ENCODE measurements at places on chromosomes 4 and X.

DNA sequence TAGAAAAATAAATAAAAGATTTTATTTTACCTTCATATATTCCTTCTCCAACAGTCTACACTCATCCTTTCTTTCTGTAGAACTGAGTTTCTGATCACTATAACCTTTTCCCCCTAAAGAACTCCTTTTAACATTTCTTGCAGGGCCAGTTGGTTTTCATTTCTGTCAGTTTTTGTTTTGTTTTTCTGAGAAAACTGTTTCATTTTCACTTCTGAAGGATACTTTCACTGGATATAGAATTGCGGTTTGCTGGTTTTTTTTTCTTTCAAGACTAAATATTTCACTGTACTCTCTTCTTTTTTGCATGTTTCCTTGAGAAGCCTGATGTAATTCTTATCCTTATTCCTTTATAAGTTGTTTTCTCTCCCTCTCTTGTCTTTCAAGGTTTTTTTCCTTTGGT lies 90.4 kb upstream of the EOLA2 start:
- DNase-seq: no peak

DNA sequence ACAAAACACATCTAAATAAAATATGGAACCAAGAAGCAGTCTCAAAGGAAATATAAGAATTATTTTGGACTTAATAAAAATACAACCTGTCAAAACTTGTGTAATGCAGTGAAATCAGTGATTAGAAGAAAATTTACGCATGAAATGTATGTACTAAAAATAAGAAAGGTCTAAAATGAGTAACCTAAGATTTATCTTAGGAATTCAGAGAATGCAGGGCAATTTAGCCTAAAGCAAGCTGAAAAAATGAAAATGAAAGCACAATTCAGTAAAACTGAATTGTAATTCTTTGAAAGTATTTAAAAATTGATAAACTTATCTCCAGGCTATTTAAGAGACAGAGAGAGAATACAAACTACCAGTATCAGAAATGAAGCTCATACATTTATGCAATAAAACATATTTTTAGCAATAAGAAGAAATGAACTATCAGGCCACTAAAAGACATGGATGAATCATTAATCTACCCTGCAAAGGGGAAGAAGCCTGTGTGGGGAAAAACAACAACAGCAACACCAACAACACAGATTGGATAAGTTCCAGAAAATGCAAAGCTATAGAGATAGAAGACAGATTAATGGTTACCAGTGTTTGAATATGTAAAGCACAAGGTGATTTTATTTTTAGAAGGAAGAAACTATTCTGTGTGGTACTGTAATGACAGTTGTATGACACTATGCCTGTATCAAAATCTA lies 442.0 kb upstream of the ADGRL3 start:
- no peak for DNase-seq

DNA sequence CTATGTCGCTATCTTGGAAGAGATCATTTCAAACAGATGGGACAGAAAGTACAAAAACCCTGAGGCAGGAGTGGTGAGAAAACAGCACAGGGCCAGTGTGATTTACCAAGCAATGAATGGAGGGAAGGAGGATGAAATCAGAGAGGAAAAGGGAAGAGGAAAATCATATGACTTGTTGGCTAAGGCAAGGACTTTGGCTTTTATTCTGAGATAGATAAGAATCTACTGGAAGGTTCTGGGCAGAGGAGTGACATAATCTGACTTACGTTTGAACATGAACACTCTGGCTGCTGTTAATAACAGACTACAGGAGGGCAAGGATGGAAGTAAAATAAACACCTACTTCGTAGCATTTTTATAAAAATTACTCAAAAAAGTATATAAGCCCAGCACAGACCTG lies 207.8 kb upstream of the SLC7A11 start:
- no peak for DNase-seq

DNA sequence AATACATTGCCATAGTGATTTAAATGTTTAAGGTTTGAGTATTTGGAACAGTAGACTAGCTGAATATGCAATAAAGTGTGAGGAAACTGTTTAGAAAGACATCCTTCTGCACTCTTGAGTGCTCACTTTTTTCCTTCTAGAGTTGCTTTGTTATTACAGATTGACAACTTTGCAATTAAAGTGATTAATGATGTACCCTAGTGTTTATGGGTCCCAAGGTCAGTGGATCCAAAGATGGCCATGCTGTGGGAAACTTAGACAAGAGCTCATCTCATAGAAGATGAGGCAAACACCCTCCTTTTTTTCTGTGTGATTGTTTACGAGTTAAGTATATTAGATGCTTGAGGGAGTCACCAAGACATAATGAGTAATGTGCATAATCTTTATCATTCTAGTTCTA lies 118.8 kb downstream of the PDLIM5 start:
- DNase-seq: no peak

- peak; percentile 26 for DNase-seq
Measured at GRCh38 chr4:2416564-2417225, 1.8 kb downstream of the ZFYVE28 start.

- DNase-seq: no peak
Measured at GRCh38 chr4:56870946-56871345, 36.8 kb upstream of the REST start.

DNA sequence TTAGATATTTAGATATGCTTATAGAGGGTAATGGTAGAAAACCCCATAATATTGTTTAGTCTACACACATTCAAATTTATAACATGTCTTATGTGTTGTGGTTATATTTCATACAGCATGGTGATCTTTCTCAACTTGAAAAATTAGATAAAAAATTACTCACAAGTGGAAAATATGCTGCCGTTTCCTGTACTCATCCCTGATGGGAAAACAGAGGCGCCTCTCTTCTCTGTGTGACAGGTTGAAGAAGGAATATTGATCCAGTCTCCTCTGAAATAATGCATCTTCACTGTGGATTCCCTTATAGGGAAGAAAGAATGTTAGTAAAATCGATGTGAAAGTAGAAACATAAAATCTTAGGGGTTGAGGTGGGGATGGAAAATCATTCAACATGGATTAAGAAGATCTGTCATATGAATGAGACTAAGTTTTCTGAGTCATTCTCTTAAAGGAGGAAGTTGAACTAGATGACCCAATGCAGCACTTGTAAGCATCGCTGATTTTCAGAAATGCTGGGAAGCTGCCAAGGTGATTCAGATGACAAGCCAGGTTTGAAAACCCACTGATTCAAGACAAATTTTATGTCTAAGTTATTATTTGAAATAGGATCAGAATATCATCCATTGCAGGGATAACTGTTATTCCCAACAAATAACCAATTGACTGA lies 70.7 kb downstream of the ANKRD50 start:
- DNase-seq: no peak

GRCh38 chr4:24417206-24417605 lies 167.1 kb downstream of the DHX15 start:
- DNase-seq: no peak

GRCh38 chr4:85715991-85716737 lies 241.2 kb downstream of the ARHGAP24 start:
- no peak for DNase-seq

- DNase-seq: no peak
Measured at GRCh38 chrX:129833153-129833990, 10.3 kb downstream of the ZDHHC9 start.

- DNase-seq: no peak
Measured at GRCh38 chrX:18985186-18985435, 1.2 kb upstream of the PHKA2 start.

- no peak for DNase-seq
Measured at GRCh38 chr4:786074-786741, 39.7 kb downstream of the CPLX1 start.

- DNase-seq: no peak
Measured at GRCh38 chrX:98357146-98357545, 1473.4 kb downstream of the RPA4 start.

GRCh38 chr4:153620352-153620751 lies 63.7 kb upstream of the TLR2 start:
- DNase-seq: no peak

DNA sequence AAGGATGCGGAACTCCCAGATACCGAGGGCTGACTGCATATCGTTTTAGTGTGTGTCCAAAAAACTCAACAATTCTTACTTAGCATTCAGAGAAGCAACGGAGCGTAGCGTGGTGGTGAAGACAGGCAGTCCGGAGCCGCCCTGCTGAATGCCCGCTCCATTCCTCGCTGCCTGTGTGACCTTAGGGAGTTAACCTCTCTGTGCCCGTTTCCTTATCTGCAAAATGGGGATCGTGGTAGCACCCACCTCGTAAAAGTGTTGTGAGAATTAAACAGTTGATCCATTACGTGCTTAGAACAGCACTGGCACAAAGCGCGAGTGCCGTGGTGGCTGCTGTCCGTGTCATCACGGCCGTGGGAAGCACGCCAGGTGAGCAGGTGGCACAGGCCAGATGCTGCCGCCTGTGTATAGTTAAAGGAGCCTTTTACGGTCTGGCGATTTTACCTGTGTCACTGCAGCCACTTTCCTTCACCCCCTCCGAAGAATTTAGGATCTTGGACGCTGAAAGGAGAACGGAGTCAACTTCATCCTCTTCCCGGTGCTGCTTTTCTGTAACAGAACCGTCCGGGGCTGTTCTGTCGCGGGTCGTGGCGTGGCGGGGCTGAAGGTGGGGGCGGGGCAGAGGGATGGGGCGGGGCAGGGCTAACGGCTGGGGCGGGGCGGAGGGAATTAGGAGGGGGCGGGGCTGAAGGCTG lies 885 bp downstream of the CCDC110 start:
- DNase-seq: peak; percentile 45

DNA sequence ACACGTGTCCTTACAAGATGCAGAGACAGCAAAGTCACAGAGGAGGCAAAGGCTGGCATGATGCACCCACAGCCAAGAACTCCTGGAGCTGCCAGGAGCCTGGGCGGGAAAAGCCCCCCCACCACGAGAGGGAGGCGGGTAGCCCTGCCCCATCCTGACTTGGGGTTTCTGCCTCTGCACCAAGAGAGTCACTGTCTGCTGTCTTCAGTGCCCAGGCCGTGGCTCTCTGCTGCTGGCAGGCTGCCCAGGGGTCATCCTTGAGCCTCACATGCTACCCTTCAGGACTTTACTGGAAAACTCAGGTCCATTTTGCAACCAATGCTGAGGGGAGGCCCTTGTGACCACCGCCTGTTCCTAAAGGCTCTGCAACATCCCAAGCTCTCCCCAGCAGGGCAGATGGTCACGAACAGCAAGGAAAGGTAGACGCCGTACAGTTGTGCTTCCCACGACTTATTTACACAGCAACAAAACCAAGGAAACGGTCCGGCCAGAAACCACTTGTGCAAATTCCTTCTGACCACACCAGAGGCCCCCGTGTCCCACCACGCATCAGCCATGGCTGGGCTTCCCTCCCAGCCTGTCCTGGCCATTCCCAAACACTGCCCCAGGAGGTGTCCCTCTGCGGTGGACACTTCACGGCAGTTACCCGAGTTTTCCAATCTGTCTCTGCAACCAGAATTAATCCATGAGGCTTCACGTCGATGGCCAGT lies 56.9 kb downstream of the ACOX3 start:
- no peak for DNase-seq

DNA sequence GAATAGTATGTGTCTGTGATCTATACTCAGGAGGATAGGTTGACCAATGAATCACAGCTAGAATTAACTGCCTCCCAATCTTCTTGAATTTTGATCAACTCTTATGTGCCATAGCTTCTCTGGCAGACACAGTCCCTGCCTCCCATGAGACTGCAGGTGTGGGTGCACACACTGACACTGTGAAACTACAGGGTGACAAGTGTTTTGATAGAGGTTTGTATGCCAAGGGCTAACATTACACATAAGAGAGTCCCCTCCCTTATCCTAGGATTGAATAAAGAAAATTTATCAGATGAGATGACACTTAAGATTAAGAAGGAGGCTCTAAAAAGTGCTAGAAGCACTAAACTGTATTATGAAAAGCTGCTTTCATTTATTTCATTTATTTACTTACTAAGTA lies 218.4 kb upstream of the BMP3 start:
- DNase-seq: no peak

- DNase-seq: no peak
Measured at GRCh38 chr4:105357258-105357980, 116.4 kb downstream of the PPA2 start.

DNA sequence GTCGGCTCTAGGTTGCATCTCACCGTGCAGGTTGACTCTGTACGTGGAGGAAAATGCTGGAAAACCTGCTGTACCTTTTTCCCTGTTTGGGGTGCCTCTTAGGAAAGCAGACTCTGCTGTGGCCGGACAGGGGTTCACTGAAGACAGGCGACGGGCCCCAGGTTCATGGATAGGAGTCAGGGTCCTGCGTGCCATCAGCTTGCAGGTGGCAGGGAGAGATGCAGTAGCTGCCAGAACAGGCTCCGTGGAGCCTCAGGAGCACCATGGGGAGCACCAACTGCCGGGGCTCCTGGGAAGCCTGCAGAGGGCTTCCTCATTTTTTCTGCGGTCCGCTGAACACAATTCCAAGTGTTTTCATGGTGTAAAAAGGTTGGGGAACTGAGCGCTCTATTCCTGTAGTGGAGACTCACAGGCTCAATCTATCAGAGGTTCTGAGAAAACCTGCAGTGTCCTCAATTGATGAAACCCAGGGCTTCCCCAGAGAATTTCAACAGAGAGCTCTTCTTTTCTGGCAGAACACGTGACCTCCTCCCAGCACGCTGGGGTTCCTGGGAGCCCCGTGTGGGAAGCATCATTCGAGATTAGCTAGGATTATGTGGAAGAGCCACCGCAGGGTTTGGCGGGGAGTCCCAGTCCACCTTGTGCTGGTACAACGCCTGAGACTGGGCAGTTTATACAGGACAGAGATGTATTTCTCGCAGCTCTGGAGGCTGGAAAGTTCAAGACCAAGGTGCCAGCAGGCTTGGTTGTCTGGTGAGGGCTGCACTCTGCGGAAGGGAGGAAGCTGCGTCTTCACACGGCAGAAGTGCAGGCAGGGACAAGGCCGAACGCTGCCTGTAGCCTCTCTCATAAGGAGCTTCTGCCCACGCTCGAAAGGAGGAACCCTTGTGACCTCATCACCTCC lies 1.6 kb downstream of the HTRA3 start:
- DNase-seq: no peak

DNA sequence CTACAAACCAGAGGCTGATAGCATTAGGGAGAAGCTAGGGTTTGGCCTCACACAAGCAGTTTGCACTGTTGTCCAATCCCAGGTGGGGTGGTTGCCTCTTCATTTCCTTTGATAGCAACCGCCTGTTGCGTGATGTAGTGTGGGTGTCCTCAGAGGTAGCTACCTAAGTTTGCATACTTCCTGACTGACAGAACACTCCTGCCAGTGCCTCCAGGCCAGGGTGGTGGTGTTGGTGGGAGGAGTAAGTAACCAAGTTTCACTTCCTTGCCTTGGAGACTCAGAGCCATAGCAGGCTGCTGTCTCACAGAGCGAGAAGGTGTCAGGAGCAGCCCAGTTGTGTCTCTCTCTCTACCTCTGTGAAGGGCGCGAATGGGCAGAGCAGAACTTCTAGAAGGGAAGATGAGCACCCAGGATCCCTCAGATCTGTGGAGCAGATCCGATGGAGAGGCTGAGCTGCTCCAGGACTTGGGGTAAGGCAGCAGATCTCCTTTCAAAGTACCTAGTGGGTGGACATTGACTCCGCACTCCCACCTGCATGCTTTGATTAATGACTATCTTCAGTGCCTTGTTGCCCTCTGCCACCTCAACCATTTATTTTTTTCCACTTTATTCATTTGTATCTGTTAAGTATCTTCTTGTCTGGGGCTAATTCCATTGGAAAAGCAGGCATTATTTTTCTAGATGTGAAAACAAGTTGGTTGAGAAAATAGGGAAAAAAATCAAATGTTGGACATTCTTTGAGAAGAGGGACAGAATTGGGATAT lies at the start of gene DAPP1:
TSS of gene DAPP1 (plus strand) at position 283 of the 764 bp plus-strand sequence. CDS start at position 370, 87 bp downstream.
- DNase-seq: peak; percentile 90

- no peak for DNase-seq
Measured at GRCh38 chrX:16573781-16574180, 76.2 kb upstream of the S100G start.
